Gastroesophageal sphincter (tissue), 4 donors: ENCODE measurements at places on chromosomes 6 and 20.

- no peak for ATAC-seq
These were observed 92.8 kb upstream of the BTN3A2 start for GRCh38 chr6:26272171-26272637.

DNA sequence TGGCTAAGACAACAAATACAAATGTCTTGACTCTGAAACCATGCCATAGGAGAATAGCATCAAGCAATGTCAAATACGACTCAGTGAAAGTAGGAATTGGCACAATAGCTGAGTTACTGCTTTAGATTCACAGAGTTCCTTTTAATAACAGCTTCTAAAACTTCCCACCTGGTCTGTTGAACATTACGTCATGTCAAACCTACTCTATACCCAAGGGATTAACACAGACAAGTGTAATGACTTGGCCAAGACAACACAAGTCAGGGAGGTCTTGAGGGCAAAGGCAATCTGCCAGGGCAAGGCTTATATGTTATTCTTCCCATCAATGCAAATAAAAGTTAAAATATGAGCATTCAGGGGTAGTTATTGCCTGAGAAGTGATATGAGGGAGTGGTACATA is 265.1 kb upstream of the PRDM1 start:
- no peak for ATAC-seq

DNA sequence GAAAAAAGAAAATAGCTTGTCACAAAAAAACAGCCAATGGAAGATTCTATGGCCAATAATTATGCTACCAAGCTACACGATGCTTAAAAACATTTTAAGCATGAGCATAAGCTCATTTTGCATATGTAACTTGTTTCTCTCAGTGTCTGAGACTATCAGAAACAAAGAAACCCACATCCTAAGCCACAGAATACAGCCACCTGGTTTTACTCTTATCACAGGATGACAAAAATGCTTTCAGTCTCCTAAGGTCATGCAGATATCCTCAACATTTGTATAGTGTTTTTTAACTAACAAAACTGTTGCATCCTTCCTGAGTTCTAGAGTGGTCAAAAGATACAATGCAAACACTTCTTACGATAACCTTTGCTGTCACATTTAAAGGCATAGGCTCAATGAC is 172.1 kb upstream of the RUNX2 start:
- no peak for ATAC-seq

GRCh38 chr6:149043476-149044130 is 273.9 kb upstream of the TAB2 start:
- no peak for ATAC-seq

DNA sequence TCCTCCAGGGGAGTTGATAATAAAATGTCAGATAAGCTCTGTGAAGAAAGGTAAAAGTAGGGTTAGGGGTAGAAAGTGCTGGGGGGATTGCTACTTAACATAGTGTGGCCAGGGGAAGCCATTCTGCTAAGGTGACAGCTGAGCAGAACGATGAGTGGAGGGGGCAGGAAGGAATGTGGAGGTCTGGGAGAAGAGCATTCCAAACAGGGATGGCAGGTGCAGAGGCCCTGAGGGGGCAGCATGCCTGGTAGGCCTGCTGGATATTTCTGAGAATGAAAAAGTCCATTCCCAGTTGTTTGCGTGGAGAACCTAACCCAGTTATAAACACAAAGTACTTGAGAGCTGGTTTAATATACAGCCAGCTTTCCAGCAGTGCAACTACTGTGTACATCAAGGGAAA is 9.3 kb downstream of the GFRA4 start:
- ATAC-seq, result no peak

- ATAC-seq, result no peak
These were observed 753 bp upstream of the PERP start for GRCh38 chr6:138107752-138108592.

GRCh38 chr6:88870717-88871330 is 92.6 kb downstream of the RNGTT start:
- no peak for ATAC-seq

- no peak for ATAC-seq
These were observed 9.9 kb downstream of the ZSWIM3 start for GRCh38 chr20:45867136-45867818.

- ATAC-seq, result peak; percentile 39
These were observed 541.3 kb upstream of the MARCKS start for GRCh38 chr6:113315879-113316278.

GRCh38 chr20:37335642-37336368 is 10.1 kb upstream of the SRC start:
- ATAC-seq, result no peak

GRCh38 chr6:4313044-4313686 is 177.8 kb upstream of the ECI2 start:
- peak; percentile 63 for ATAC-seq

GRCh38 chr6:72709431-72709830 is 87.6 kb downstream of the KCNQ5 start:
- ATAC-seq, result no peak

DNA sequence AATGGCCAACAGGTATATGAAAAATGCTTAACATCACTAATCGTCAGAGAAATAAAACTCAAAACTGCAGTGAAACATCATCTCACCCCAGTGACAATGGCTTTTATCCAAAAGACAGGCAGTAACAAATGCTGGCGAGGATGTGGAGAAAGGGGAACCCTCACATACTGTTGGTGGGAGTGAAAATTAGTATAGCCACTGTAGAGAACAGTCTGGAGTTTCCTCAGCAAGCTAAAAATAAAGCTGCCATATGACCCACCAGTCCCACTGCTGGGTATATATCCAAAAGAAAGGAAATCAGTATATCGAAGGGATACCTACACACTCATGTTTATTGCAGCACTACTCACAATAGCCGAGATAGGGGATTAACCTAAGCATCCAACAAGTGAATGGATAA is 23.4 kb upstream of the INSM1 start:
- no peak for ATAC-seq
